Activated CD4-positive, CD25-positive, alpha-beta regulatory T cell treated with anti-CD3 and anti-CD28 coated beads, Interleukin-2, amount 50 U/mL, for 16 hours (primary cell): ENCODE measurements at places on chromosomes 2 and 18.

GRCh38 chr2:122263746-122264145, 508.3 kb downstream of the TSN start:
- DNase-seq, result no peak

- no peak for DNase-seq
Measured at GRCh38 chr2:119112230-119112629, 46.3 kb downstream of the C1QL2 start.

- no peak for DNase-seq
Measured at GRCh38 chr2:143186876-143187275, 57.7 kb downstream of the ARHGAP15 start.

DNA sequence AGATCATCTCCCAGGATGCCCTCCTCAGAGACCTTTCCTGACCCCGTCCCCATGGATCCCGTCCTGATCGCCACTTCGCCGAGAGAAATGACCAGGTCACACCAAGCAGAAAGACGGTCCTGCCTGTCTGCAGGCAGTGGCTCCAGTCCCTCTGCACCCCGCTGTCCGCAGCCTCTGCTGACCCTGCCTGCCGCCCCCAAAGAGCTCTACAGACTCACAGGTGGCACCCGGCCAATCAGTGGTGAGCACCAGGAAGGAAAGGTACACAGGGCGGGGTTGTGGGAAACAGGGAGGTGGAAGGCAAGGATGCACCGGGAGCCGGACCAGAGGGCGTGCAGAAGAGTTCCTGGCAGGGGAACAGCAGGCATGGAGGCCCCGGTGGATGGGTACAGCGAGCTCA, 94.8 kb downstream of the NDUFA10 start:
- no peak for DNase-seq

GRCh38 chr2:238279324-238279682, 9.1 kb downstream of the PER2 start:
- DNase-seq, result no peak

DNA sequence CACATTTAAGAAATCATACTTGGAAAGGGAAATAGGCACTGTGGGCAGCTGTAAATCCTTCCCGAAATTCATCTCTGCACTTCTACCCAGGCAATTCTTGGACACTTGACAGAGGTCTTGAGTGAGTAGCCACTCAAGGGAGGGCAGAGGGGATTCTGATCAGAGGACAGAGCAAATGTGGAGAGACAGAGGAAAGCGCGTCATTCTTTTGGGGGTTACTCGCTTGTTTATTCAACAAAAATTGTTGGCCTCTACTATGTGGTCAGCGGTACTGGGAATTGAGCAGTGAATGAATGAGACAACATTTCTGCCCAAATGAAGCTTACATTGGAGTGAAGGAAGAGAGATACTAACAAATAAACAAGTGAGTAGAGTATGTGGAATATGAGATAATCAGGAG, 41.4 kb upstream of the YES1 start:
- DNase-seq, result no peak

- no peak for DNase-seq
Measured at GRCh38 chr2:172739661-172740266, 4.1 kb downstream of the RAPGEF4 start.

DNA sequence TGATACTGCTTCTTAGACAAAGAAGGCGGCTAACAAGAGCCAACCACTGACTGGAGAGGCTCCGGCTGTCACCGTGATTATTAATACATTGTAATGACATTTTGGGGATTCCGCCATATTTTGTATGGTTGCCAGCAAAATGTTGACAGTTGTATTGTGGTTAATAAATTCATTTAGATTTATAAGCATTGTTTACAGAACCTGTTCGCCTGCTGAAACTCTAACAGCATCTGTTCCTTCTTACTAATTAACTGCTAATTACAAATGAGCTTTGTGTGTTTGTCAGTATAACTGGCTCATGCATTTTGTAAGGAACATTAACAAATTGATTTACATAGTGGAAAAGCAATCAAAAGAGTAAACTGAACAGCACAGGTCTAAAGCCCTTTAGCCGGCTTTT, 332.4 kb downstream of the GBX2 start:
- no peak for DNase-seq

DNA sequence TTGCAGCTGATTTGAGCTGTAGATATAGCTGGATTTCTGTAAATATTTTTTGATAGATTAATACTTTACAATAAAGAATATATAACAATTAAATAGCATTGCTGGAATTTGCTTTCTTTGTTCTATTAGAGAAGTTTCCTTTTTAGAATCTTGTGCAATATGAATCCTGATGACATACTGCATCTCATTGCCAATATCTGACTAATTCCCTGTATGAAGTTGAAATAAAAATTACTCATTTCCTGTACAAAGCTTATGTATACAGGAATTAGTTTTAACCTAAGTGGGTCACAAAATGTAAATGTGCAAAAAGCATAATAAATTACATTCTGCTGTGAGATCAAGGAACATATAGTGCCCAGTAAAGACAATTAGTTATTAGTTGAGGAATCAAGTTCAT, 72.8 kb upstream of the TMEFF2 start:
- no peak for DNase-seq

GRCh38 chr18:23521907-23522306, 18.6 kb downstream of the RMC1 start:
- DNase-seq, result no peak

- DNase-seq, result no peak
Measured at GRCh38 chr2:64052463-64053241, 33.4 kb upstream of the VPS54 start.

DNA sequence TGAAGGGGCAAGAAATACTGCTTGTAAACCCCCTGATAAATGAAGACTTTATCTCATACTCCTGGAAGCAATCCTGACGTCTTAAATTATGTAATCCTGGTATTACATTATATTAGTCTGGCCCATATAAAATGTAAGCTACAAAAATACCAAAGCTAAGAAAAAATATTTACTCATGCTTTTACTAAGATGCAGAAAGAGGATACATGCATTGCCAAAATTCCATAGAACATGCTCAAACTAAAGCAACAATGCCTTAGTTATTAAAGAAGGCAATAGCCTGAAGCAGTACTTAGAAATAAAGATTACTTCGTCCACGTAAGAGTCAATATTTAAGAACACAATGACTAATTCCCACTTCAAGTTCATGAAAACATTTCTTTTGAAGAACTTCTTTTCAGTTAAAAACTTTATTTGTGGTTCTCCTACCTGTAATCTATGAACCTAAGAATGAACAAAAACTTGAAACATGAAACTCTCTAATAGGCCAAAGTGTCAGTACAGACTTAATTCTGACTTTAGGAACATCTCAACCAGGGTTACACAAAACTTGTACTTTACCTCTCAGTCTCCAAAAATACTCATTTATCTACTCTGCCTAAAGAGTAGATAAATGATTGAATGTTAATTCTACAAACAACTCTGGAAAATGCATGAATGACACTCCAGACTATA, 117.3 kb downstream of the THADA start:
- no peak for DNase-seq

- DNase-seq, result no peak
Measured at GRCh38 chr2:64554117-64554516, 30.0 kb downstream of the AFTPH start.

- DNase-seq, result no peak
Measured at GRCh38 chr2:12705230-12705629, 11.5 kb upstream of the TRIB2 start.

- no peak for DNase-seq
Measured at GRCh38 chr2:98346311-98347236, at the start of gene CNGA3. CNGA3 (plus strand) TSS chr2:98346456; CDS start chr2:98369976, 23,520 bp downstream.

DNA sequence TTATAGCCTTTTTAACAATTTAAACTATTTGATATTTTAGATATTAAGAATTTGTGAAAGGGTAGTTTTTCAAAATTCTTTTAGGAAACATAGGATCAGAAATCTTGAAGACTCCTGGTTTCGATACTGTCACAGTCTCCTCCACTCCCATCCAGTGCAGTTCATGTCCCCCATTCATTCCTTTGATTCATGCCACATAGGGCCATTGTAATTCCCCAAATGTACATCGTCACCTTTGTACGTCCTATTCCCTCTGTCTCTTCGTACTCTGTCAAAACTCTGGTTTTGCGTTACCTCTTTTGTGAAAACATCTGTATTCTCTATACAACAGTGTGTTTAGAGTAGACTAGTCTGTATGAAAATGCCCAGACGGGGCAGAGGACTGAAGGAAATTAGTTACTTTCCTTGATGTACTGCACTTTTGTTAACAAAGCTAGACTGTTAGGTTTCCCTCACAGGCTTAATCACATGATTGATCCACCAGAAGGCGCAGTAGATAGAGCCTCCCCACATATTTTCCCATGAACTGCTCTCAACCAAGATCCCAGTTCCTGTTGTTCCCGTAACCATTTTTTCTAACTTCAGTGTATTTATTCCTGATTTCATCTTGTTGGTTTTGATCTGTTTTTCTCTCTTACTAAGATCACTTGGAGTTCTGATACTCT, 2.5 kb downstream of the MRPL35 start:
- no peak for DNase-seq

DNA sequence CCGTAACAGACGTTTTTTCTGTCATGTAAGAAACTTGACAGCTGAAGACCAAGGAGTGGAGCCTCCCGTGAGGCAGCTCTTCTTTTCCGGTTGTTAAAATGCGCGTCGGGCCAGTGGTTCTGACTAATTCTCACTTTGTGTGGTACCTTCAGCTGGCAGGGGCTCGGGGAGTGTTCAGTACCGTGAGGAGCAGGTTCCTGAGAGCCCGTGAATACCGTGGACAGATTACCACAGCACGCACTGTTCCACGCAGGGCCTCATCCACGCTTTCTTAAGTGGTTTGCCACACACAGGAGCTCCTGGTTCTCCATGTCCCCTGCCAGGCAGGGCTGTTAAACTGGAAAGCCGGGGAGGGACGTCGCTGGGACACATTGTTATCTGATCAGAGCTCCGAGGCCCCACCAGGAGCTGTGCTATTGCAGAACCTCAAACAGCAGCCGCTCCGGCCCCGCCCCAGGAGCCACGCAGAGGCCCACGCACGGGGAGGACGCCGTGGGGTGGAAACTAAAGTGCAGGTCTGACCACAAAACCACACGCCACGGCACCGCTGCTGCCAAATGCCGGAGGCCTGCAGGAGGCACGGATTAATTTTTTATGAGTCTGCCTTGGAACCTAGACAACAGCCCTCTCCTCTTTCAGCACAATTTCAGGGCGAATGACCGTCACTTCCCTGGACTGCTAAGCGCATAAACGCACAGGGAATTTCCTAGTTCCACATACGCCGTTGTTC, 43.3 kb downstream of the NFATC1 start:
- no peak for DNase-seq

- no peak for DNase-seq
Measured at GRCh38 chr2:158967731-158968395, 577 bp upstream of the TANC1 start.

GRCh38 chr2:156399224-156399949, 36.8 kb upstream of the GPD2 start:
- DNase-seq, result no peak

DNA sequence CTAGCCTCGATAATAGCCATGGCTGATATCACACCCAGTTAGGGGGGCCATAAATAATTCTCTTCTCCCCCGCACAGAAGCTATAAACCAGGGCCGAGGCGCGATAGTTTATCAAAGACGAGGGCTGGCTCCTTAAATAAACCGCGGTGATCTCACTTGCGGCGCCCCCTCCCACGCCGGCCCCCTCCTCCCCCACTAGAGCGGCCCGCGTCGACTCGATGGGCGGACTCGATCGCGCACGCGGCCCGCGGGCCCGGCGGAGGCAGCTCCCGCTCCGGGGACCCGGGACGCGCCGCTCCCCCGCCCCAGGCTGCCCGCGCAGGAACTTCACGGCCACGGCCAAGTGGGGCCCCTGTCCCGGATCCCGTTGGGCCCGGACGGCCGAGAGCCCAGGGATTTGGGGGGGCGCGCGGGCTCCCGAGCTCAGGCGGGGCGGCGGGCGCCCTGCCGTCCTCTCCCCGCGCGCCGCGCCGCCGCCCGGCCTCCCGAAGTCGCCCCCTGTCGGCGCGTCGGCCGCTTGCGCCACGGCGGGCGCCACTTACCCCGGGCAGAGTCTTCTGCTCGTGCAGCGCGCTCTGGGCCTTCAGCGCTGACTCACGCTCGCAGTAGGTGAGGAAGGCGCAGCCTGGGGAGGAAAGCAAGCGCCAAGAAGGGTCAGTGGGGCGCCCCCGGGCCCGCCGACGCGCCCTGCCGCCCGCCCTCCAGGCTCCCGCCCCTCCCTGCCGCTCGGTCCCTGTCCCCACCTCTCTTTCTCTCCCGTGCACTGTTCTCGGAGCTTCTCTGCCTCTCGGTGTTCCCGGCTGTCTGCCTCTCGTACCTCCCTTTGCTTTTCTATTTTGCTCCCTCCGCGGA, 80.4 kb downstream of the CELF4 start:
- DNase-seq, result no peak

- no peak for DNase-seq
Measured at GRCh38 chr2:68537809-68538208, 70.4 kb downstream of the APLF start.

- DNase-seq, result no peak
Measured at GRCh38 chr2:219469186-219469724, 29.4 kb upstream of the GMPPA start.

- no peak for DNase-seq
Measured at GRCh38 chr2:6186332-6187151, 494.4 kb downstream of the SOX11 start.

DNA sequence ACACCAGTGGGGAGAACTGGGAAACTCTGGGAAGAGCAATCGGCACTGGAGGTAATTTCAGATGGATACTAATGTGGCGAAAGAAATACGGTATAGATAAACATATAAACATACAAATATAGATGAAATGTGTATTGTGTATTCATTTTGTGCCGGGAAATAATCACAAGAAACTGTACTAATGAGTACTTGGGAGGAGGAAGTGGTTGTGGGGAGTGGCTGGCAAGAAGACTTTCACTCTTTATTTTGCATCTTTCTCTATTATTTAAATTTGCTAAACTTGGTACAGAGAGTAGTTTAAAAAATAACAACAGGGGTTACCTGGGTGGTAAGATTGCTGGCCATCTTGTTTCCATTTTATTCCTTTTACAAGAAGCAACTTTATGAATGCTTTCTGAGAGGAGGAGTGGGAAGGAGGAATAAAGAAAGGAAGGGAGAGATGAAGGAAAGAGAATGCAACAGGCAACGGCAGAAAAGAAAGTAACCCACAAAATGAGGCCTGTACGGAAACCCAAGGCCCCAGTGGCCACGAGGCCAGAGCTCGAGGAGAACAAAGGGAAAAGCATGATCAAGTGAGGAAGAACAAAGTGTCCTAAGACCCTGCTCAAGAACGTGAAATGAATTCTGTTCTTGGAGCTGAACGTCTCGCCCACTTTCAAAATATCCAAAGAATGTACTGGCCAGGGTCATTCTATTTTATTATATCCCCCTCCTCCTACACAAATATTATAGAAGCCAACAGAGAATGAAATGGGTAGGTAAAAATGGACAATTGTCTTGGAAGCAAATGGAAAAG, 45.2 kb downstream of the FAM178B start:
- DNase-seq, result no peak

- no peak for DNase-seq
Measured at GRCh38 chr2:150938527-150938926, 323.1 kb downstream of the RBM43 start.
